T follicular helper cell (primary cell): ENCODE measurements at places on chromosomes 4 and X.

DNA sequence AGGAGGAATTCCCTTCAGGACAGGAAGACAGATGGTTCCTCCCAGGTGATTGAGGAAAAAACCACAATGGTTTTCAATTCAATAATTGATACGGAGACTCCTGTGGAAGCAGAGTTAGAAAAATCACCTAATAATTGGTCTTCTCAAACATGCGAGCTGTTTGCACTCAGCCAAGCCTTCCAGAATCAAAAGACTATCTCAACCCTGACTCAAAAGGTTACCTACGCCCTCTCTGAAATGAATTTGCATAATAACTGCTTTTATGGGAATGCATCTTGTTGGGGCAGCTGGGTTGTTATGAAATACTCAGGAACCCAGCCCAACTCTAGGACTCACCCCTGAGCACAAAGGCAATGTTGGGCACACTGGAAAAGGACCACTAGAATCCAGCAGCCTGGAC is 66.9 kb upstream of the ARSJ start:
- DNase-seq: no peak

DNA sequence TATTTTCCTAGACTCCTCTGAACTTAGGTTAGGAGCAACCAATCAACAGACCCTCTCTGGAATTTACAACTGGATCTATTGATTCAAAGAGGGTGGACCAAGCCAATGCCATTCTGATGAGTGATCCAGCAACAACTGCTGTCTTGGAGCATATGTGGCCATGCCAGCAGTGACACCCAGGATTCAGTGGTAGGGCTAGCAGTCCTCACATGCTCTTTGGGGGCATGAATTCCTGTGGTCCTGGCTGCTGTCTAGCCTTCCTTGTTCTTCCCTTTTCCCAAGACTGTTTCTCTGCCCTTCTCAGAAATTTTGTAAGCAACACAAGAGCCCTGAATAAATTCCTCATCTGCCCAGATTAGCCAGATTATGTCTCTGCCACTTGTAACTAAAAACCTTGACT is 61.5 kb upstream of the GATB start:
- DNase-seq: no peak

DNA sequence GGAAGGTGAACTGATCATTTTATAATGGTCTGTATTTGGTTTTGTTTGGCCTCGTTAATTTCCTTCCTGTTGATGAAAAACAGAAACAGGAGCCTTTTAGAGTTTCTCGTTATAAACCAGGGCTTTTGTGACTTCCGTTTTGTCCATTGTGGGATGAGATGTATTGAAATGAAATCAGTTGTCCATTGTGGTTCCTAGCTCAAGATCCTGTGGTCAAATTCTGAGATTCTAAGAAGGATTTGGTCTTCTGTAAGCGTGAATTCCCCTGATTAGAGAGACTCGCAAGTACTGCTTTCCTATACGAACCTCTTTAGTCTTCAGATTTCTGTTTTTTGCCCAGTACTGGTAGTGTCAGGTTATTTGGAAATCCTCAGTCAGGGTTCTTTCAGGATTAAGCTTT is 101.7 kb downstream of the RAPGEF2 start:
- no peak for DNase-seq

- no peak for DNase-seq
These were observed 5.4 kb downstream of the ALPK1 start for GRCh38 chr4:112302320-112303274.

DNA sequence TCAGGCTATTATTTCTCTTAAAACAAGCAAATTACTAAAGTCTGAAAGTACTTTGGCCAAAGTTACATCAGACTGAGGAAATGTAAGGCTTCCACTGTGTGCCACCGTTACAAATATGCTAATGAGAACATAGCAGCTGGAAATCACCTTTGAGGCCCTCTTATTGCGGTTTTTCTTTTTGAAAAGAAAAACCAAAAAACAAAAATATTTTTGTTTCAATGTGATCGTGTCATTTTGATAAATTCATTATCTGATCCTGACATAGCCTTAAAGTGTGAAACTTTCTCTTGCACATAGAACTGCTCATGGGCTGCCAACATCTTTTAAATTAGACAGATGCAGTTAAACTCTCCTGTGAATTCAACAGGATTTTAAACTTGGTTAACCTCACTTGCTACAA is 2.8 kb upstream of the TIFA start:
- DNase-seq: no peak

DNA sequence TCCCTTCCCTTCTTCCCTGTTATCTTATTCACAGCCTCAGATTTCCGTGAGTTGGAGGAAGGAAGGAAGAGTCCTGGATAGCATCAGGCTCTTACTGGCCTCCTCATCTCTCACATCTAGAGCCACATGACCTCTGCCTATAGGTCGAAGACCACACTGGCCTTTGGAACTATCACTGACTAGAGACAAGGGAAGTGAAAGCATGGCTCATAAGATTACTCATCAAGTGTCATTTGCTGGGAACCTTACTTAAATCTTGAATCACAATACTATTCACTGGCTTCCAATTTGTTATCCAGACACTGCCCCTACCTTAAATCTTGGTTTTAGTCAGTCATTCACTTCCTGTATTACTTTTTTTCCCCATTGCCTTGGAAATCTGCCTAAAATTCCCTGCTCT is 61.6 kb upstream of the MTMR8 start:
- DNase-seq: no peak

DNA sequence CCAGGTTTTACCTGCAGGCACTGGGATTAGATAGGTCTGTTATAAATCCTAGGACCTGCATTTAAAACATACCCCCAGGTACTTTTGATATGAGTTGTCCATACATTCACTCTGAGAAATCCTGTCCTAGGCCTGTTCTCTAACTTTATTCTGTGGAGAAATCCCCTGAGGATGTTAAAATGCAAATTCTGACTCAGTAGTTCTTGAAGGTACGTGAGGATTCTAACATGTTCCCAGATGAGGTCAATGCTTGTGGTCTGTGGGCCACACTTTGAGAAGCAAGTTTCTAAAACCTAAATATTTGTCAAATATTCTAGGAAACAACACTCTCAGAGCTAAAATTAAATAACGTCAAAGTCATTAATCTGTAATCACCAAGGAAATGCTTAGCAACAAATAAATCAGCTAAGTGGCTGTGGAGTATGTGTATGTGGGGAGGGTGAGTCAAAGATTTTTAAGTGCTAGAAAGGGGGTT is 101.3 kb upstream of the MAGEB16 start:
- DNase-seq: no peak

DNA sequence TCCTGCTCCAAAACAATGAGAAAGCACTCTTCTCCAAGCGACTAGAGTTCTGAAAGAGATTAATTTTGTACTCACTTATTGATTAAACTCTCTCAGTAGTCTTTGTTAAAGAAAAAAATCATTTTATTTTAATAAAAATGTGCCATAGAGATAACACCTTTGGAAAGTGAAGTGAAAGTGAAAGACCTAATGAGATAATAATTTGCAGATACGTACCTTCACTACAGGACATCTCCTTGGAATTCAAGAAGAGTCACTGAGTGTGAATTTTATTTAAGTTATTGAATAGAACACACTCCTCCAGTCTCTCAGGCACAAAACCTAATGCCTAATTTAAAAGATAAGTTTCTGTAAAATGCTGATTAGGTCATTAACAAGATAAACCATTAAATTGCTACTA is 1070.6 kb upstream of the GRID2 start:
- no peak for DNase-seq

GRCh38 chr4:173461170-173461569 is 62.3 kb upstream of the SCRG1 start:
- no peak for DNase-seq

GRCh38 chrX:19785647-19786046 is 101.8 kb downstream of the SH3KBP1 start:
- no peak for DNase-seq

GRCh38 chr4:106238820-106239420 is 77.1 kb downstream of the TBCK start:
- no peak for DNase-seq

- DNase-seq: no peak
These were observed 280.1 kb downstream of the RAPGEF2 start for GRCh38 chr4:159382856-159383561.
